ENCODE measurements at places on chromosomes 16 and 17.

DNA sequence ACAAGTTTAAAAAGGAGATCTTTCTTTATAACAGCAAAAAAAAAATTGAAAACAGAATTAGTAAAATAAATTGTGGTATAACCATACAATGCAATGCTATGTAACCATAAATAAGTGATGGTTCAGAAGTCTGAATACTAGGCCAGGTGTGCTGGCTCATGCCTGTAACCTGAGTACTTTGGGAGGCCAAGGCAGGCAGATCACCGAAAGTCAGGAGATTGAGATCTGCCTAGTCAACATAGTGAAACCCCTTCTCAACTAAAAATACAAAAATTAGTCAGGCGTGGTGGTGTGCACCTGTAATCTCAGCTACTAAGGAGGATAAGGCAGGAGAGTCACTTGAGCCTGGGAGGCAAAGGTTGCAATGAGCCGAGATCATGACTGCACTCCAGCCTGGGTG lies 34.6 kb downstream of the CCT6B start:
- no peak for DNase-seq

- DNase-seq = peak; percentile 89
These were observed 98.5 kb downstream of the ZNF778 start for GRCh38 chr16:89315791-89316581.

- no peak for DNase-seq
These were observed 55.4 kb downstream of the TMEM186 start for GRCh38 chr16:8742068-8742467.

GRCh38 chr16:19884611-19885450 lies at the start of gene GPRC5B:
Gene GPRC5B (minus strand): TSS chr16:19884848. CDS start chr16:19872845, 12,003 bp downstream.
- DNase-seq = no peak

DNA sequence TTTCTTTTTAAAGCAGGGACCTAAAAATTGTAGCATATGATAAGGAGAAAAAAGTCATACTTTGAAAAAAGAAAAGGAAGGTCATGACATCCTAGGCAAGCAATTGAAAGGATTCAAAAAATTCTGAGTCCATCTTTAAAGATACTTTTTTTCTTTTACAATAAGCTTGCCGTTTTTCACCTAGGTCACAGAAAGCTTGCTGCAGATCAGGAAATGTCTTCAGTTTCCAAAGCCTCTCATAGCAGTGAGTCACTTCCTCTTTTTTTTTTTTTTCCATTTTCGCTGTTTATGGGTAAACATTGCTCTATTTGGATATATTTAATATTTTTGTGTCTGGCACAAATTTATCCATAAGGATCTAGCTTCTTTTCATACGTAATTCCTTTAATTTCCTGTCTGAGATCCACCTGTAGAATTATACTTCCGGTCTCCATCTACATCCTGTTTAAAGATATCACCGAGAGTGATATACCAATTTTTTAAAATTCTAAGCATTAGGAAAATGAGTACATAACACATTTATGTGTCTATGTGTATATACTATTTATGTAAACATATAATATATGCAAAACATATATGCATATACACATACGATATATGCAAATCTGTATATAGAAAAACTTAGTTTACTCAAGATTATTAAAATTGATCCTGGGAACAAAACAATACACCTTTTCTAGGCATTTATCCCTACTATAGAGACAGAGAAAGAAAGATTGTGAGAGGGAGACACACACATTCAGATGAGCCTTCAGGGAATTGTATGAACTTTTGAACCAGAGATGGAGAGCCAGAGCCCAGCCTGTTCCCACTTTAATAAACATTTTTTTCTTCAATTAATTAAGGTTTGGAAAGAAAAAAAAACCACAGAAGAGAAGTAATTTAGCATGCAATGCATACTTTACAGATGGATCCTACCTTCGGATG lies 134.4 kb downstream of the SKAP1 start:
- DNase-seq = no peak

DNA sequence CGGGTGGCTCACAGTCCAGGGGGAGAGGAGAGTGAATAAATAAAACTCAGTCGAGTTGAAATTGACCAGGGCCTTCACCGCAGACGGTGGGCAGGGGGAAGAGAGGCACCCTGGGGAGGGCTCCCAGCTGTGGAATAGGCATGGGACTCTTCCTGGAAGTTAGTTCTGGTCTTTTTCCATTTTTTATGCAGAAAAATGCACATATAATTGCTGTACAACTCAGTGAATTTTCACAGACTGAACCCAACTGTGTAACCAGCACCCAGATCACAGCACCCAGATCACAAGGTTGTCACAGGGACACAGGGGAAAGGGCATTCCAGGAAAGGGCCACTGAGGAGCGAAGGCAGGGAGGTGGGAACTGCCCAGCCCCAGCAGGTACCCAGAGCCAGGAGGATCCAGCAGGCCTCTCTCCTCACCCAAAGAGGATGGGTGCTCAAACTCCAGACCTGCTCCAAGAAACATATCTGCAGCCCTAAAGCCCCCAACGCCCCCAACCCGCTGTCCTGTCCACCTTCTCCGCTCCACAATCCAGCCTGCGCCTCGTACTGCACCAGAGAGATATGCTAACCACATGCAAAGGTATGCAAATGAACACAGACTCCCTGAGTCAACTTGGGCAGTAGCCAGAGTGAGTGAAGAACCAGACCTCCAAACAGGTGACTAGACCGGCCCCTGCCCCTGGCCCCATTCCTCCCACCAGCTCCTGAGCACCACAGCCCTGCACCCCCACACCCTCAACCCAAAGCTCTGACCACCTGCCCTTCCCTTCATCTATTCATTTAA lies 29.1 kb upstream of the EIF1 start:
- DNase-seq = no peak

GRCh38 chr17:45200701-45201100 lies 21.0 kb upstream of the FMNL1 start:
- DNase-seq = no peak

DNA sequence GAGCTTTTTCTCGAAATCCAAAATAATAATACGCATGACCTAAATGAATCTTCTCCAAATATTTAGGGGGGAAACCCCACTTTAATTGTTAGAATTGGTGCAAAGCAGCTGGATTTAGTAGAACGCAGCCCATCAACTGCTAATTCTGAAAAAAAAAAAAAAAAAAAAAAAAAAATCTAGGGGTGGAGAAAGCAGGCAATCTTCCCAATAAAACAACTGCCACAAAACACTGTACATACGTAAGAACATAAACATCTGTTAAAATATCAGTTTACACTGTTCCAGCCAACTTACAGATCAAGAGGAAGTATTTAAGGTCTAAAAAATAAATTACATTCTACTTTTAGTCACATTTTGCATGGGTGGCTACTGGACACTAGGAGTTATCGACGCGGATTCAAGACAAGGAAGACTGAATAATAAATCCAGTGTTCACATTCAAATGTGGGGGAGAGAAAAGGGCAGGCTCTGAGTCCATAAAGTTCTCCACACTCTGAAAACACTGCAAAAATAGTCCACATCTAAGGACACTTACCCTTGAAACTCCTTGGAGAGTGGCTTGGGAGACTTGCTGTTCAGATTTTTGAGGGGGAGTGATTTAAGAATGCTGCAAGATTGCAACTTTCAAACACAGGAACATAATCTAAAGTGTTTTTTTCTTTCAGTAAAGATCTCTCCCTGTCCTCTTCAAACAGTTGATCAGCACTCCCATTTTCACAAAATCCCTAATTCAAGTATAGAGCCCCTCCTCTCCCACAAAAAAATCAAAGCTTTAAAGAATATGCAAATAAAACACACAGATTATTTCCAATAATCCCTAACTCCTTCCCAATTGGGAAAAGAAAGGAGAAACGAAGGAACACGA lies 1.3 kb downstream of the APPBP2 start:
- peak; percentile 18 for DNase-seq

DNA sequence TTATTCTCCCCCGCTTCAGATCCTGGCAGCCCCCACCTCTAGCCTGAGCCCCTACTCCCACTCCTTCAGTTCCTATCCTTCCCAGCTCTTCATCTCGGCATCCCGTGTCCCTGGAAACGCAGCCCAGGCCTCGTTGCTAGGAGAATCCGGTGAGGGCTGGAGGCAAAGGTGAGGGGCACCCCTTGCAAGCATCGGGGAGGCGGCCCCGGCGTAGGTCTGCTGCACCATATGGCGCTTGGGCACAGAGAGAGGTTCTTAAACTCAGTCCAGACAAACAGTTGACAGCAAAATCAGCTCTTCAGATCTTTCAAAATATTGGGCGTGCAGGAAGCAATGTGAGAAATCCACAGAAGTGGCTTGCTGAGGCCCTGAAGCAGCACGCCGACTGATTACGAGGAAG lies 15.0 kb downstream of the SLC38A8 start:
- no peak for DNase-seq
